ENCODE measurements at places on chromosomes 3 and 15. TPM values are rescaled to one million over a fixed set of nuclear protein-coding genes. Genes with fewer than 3 reads are reported as not detected.

Gene PRR20G
- total RNA-seq = not detected

Gene TBC1D21
- not detected for total RNA-seq

Gene ZIC4
- total RNA-seq = not detected

Gene GXYLT2
- total RNA-seq = 25.8 TPM

Gene AMOTL2
- total RNA-seq = 122 TPM

Gene C3orf49
- not detected for total RNA-seq

Gene CALML4
- total RNA-seq = 8.9 TPM

Gene AGBL1
- 0.07 TPM for total RNA-seq

Gene CFAP100
- total RNA-seq = 4.3 TPM

Gene SH2D7
- not detected for total RNA-seq

Gene CATSPER2
- 5.1 TPM for total RNA-seq

DNA sequence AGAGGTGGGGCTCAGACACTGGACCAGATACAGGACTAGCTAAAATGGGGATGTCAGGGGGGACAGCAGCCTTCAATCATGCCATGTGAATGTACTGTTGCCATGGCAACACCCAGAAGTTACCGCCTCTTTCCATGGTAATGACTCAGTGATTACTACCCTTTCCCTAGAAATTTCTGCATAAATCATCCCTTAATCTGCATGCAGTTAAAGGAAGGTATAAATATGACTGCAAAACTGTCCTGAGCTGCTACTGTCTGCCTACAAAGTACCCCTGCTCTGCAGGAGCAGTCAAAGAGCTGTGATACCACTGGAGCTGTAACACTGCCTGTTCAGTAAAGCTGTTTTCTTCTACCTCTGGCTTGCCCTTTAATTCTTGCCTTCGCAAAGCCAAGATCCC lies 168.2 kb downstream of the PEAK1 start:
- H3K4me1 ChIP-seq = no peaks in the 10 kb centered on the region
- H3K4me3 ChIP-seq = no peak overlapping the region
- H3K36me3 ChIP-seq = peaks cover 4% of the 10 kb centered on the region
- H3K27ac ChIP-seq = no peak overlapping the region

GRCh38 chr3:38816026-38816425 lies at the start of gene SCN10A:
Gene SCN10A, minus strand, starts transcription at chr3:38816217. Its CDS starts 22,207 bp downstream, at chr3:38794010.
- H3K36me3 ChIP-seq = no peaks in the 10 kb centered on the region
- no peaks in the 10 kb centered on the region for H3K4me1 ChIP-seq
- H3K27ac ChIP-seq = no peak within 1 kb of the TSS
- no peak for DNase-seq
- H3K4me3 ChIP-seq = no peak within 1 kb of the TSS

- no peak overlapping the region for H3K27ac ChIP-seq
- H3K27me3 ChIP-seq = peaks cover 8% of the 10 kb centered on the region
- H3K4me3 ChIP-seq = no peak overlapping the region
- H3K4me1 ChIP-seq = peaks cover 9% of the 10 kb centered on the region
- DNase-seq = no peak
Observed at GRCh38 chr15:36370731-36371112, 208.7 kb upstream of the CDIN1 start.

DNA sequence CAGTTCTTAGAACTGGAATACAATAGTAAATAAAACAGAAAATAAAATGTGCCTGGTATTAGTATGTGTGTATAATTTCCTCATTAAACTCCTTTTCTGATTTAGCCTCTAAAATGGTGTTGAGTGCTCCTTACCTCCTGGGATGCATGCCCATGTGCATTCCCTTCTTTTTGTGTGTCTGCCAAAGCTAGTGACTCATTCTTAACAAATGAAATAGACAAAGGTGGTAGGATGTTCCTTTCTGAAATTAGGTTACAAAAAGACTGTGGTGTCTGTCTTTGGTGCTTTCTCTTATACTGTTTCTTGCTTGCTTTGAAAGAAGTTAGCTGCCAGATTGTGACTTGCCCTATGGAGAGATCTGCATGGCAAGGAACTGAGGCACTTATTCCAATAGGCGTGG lies 623.7 kb downstream of the GRM7 start:
- no peak for DNase-seq
- no peaks in the 10 kb centered on the region for H3K27me3 ChIP-seq
- no peak overlapping the region for H3K4me3 ChIP-seq
- H3K36me3 ChIP-seq = no peaks in the 10 kb centered on the region

GRCh38 chr3:134003066-134003465 lies 26.7 kb downstream of the SLCO2A1 start:
- H3K27ac ChIP-seq = no peak overlapping the region
- peaks cover 3% of the 10 kb centered on the region for H3K36me3 ChIP-seq
- H3K27me3 ChIP-seq = peaks cover 37% of the 10 kb centered on the region
- peaks cover 13% of the 10 kb centered on the region for H3K4me1 ChIP-seq

- no peaks in the 10 kb centered on the region for H3K36me3 ChIP-seq
- H3K4me3 ChIP-seq = no peak overlapping the region
- H3K27me3 ChIP-seq = peaks cover 36% of the 10 kb centered on the region
- no peaks in the 10 kb centered on the region for H3K4me1 ChIP-seq
Observed at GRCh38 chr3:38598791-38599190, 50.7 kb downstream of the SCN5A start.

DNA sequence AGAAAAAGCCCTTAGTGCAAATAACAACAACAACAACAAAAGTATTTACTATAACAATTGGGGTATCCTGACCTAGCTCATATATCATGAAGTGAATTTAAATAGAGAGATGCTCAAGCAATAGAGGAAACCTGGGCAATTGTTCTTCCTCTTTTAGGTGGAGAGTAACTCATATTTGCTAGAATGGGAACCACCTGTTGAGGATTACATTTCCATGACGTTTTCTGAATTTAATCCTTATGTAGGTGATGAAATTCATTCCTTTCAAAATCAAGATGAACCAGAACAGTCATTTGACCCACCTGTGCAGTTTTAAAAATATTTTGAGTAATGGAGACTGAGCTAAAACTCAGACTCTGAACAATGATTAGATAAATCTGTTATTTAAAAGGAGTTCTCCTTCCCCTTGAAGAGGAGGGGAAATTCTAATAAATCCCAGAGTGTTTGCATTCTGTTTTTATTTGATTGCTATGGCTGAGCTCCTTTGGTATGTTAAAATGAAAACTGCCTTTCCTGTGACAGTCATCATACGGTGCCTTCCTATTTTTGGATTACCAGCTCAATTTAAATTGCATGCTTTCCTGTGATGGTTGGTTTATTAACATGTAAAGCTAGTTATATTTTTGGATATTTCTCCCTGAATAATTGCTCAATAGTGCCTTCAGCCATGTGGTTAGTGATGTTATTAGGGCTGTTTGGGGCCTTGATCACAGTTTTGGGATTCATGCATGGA lies 24.3 kb downstream of the VPS8 start:
- no peak overlapping the region for H3K4me3 ChIP-seq
- no peak for DNase-seq
- no peaks in the 10 kb centered on the region for H3K4me1 ChIP-seq

- no peak for DNase-seq
- H3K27ac ChIP-seq = no peak overlapping the region
- no peaks in the 10 kb centered on the region for H3K27me3 ChIP-seq
- H3K4me3 ChIP-seq = no peak overlapping the region
- H3K4me1 ChIP-seq = peaks cover 15% of the 10 kb centered on the region
Observed at GRCh38 chr3:184140436-184140835, 5.3 kb downstream of the EIF2B5 start.

- peaks cover 7% of the 10 kb centered on the region for H3K4me1 ChIP-seq
- no peak overlapping the region for H3K27ac ChIP-seq
- no peaks in the 10 kb centered on the region for H3K27me3 ChIP-seq
- no peak for DNase-seq
Observed at GRCh38 chr3:111338059-111338698, 203.8 kb upstream of the CD96 start.

DNA sequence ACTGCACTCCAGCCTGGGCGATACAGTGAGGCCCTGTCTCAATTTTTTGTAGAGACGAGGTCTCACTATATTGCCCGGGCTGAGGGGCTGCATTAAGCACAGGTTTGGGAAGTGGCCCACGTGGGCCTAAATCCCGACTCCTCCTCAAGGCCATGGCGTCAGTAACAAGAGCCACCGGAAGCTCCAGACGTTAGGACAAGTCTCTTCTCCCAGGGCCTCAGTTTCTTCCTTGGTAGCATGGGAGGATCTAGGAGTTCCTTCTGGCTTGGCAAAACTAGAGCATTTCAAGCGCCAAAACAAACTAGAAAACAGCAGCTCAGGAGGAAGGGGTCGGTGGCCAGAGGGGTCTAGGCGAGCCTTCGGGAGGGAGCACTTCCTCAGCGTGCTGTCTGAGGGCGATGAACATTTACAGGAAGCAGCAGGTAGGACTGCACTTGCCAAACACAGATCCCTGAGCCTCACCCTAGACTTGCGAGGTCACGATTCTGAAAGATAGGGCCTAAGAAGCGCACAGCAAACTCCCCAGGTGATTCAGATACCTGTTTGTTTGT lies 536 bp downstream of the SNAPC5 start:
- no peaks in the 10 kb centered on the region for H3K27me3 ChIP-seq
- H3K27ac ChIP-seq = peak overlapping the region; percentile 95
- H3K4me1 ChIP-seq = peaks cover 18% of the 10 kb centered on the region
- peak overlapping the region; percentile 96 for H3K4me3 ChIP-seq
- DNase-seq = peak; percentile 57

DNA sequence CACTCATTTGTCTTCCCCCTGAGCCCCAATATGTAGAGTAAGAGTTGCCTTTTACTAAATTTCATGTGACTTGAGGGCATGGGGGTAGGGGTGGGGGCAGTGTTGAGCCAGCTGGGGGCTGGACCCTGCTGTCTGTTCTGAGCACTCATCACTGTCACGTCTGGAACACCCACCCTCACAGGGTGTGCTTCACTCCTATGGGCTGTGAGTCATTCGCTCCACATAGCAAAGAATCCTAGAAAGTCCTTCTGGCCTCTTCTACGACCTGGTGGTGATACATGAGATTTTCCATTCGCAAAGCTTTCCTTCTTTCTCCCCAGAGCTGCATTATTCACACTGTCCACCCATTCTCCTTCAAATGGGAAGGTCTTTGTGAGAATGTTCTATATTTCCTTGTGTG lies 43.6 kb upstream of the MGLL start:
- DNase-seq = no peak
- peaks cover 2% of the 10 kb centered on the region for H3K27me3 ChIP-seq
- no peak overlapping the region for H3K27ac ChIP-seq
- H3K4me1 ChIP-seq = no peaks in the 10 kb centered on the region
- no peaks in the 10 kb centered on the region for H3K36me3 ChIP-seq
- H3K4me3 ChIP-seq = no peak overlapping the region

DNA sequence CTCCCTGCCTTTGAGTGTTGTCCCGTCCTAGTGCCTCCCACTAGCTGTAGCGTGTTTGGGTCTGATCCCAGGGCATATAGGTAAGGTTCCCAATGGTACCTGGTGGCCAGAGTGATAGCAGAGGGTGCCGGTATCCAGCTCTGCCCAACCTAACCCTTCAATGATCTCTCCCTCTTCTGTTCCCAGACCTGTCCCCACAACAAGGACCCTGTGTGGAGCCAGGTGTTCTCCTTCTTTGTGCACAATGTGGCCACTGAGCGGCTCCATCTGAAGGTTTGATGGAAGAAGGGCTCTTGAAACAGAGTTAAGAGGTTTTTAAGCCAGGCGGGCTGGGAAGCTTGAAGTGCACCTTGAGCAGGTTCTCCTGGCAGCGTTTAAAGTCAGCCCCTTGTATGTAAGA lies 35.5 kb downstream of the ESYT3 start:
- no peak overlapping the region for H3K27ac ChIP-seq
- H3K4me1 ChIP-seq = peaks cover 9% of the 10 kb centered on the region
- DNase-seq = no peak
- H3K4me3 ChIP-seq = no peak overlapping the region
- no peaks in the 10 kb centered on the region for H3K36me3 ChIP-seq
- no peaks in the 10 kb centered on the region for H3K27me3 ChIP-seq

DNA sequence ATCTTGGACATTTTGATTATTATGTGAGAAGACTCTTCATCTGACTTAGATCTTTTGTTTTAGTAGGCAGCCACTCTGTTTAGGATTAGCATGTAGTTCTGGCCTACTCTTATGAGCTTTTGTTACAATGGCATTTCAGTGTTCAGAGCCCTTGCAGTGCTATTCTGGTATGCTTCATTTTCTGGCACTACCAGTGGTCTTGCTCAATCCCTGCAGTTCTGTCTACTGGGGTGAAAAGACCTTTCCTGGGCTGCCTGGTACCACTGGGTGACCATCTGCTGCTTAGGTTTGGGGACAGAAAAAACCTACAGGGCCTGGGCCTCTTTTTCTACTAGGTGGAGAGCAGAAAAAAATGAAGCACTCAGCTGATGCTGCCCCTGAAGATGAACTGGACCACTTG lies 42.5 kb downstream of the IL16 start:
- no peaks in the 10 kb centered on the region for H3K4me1 ChIP-seq
- H3K36me3 ChIP-seq = no peaks in the 10 kb centered on the region
- H3K27ac ChIP-seq = no peak overlapping the region

- peak overlapping the region; percentile 65 for H3K4me3 ChIP-seq
- DNase-seq = no peak
- H3K27me3 ChIP-seq = peaks cover 78% of the 10 kb centered on the region
- H3K36me3 ChIP-seq = no peaks in the 10 kb centered on the region
- H3K4me1 ChIP-seq = peaks cover 5% of the 10 kb centered on the region
Observed at GRCh38 chr3:127135241-127136023, 57.5 kb upstream of the PRR23E start.

DNA sequence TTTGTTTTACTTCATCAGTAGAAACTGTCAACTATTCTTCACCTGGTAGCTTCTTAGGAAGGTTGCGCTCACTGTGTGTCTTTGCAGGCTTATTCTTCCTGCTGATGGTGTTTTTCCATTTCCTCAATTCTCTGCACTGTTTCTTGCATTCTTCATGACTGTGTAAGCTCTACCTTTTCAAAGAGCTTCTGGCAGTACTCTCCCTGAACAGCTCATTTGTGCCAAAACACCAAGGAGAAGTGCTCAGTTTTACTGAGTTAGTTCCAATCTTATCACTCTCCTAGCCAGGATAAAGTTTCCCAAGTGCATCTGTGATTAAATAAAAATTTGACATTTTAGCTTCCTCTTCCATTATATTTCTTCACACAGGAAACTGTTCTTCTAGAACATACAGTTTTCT lies 339.8 kb downstream of the EPHA3 start:
- no peaks in the 10 kb centered on the region for H3K4me1 ChIP-seq
- no peak overlapping the region for H3K4me3 ChIP-seq
- no peak for DNase-seq
